Activated T-helper 1 cell treated with anti-CD3 and anti-CD28 coated beads, Interleukin-12 subunit alpha, Interleukin-12 subunit beta, Interleukin-2, Interleukin-4 antibody, amounts not matched to agents 30 ng/mL and 10 ng/mL and 1 ng/mL, durations not matched to agents 14 hours and 24 hours and 36 hours (primary cell): ENCODE measurements at places on chromosomes 4 and X.
A peak's percentile ranks its signal among the peaks of the same experiment; 100 is the strongest.

- H3K4me3 ChIP-seq: no peak overlapping the region
- H3K4me1 ChIP-seq: no peaks in the 10 kb centered on the region
- H3K27ac ChIP-seq: no peak overlapping the region
- DNase-seq: no peak
- H3K36me3 ChIP-seq: no peaks in the 10 kb centered on the region
- H3K27me3 ChIP-seq: peaks cover 3% of the 10 kb centered on the region
Measured at GRCh38 chr4:107734120-107734519, 14.1 kb upstream of the PAPSS1 start.

- DNase-seq: no peak
- H3K27me3 ChIP-seq: no peaks in the 10 kb centered on the region
- no peak overlapping the region for H3K4me3 ChIP-seq
Measured at GRCh38 chrX:1307626-1308340, 28.8 kb upstream of the IL3RA start.

DNA sequence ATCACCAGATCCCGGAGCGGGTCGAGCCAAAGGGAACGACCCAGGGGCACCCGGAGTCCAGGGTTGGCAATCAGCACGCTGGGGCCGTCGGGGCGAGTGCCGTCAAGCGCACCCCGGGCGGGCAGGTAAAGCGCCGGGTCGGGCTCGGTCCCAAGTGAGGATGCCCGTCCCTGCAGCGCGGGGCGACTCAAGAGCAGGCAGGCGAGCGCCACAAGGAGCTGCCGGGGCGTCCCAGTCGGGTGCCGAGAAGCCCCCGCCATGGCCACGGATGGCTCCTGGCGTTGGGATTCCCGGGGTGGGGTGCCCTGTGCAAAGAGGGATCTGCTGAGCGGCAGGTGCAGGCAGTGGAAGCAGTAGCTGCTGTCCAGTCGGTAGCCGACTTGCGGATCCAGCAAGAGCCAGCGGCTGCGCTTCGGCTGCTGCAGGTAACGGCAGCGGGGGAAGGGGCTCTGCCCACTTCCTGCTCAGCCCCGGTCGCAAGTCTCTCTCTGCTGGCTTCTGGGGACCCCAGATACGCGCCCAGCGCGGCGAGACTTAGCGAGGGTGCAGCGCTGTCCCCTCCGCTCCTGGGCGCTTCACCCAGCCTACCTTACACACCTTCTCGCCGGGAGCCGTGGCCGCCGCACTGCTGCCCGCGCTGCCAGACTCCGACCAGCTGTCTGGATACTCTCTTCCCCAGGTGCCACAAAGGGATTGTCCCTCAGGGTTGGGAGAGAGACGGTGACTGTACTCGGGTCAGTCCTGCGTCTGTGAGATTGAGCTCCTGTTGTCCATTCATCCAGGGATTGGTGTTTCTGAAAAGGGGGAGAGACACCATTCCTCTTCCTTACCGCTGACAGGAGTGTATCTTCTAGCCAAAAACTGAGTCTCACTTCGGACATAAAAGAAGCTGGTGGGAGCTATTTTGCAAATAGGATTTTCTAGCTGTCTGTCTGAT is at the start of gene FREM3:
Gene FREM3 (minus strand): TSS at position 260 of the 937 bp plus-strand sequence. CDS start 0 bp downstream, at position 260.
- H3K4me3 ChIP-seq: peak within 1 kb of the TSS; percentile 52
- peaks cover 29% of the 10 kb centered on the region for H3K27me3 ChIP-seq
- H3K27ac ChIP-seq: no peak within 1 kb of the TSS
- no peak for DNase-seq

- no peaks in the 10 kb centered on the region for H3K36me3 ChIP-seq
- H3K4me3 ChIP-seq: no peak overlapping the region
- no peak overlapping the region for H3K27ac ChIP-seq
- no peak for DNase-seq
- peaks cover 6% of the 10 kb centered on the region for H3K27me3 ChIP-seq
Measured at GRCh38 chr4:55781812-55782211, 37.8 kb upstream of the EXOC1L start.

GRCh38 chrX:65045001-65045400 is 68.8 kb upstream of the ZC4H2 start:
- peaks cover 4% of the 10 kb centered on the region for H3K36me3 ChIP-seq
- H3K4me3 ChIP-seq: no peak overlapping the region
- H3K27me3 ChIP-seq: no peaks in the 10 kb centered on the region
- no peak overlapping the region for H3K27ac ChIP-seq
